ENCODE measurements at places on chromosomes 11 and 22.

GRCh38 chr11:2750101-2750681 lies 50.4 kb upstream of the KCNQ1OT1 start:
- DNase-seq, result no peak

DNA sequence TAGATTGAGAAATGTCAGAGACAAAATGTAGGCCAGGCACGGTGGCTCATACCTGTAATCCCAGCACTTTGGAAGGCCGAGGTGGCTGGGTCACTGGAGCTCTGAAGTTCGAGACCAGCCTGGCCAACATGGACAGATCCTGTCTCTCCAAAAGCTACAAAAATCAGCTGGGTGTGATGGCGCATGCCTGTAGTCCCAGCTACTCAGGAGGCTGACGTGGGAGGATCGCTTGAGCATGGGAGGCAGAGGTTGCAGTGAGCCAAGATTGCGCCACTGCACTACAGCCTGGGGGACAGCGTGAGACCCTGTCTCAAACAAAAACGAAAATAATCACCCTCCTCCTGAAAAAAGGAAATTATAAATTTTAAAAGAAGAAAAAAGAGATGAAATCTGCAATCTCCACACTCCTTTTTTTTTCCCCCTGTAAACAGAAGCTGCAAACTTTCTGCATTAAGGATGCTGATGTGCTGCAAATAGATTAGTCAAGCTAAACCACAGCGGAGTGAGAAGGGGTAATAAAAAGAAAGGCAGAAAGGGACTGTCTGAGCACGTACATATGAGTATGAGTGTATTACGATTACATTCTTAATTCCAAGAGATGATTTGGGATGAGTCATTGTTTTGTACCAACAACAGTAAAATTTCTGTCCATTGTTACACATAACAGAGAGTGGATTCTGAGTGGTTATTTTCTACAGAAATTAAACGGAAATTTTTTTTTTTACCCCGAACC lies 87.3 kb downstream of the SIK3 start:
- peak; percentile 96 for DNase-seq

DNA sequence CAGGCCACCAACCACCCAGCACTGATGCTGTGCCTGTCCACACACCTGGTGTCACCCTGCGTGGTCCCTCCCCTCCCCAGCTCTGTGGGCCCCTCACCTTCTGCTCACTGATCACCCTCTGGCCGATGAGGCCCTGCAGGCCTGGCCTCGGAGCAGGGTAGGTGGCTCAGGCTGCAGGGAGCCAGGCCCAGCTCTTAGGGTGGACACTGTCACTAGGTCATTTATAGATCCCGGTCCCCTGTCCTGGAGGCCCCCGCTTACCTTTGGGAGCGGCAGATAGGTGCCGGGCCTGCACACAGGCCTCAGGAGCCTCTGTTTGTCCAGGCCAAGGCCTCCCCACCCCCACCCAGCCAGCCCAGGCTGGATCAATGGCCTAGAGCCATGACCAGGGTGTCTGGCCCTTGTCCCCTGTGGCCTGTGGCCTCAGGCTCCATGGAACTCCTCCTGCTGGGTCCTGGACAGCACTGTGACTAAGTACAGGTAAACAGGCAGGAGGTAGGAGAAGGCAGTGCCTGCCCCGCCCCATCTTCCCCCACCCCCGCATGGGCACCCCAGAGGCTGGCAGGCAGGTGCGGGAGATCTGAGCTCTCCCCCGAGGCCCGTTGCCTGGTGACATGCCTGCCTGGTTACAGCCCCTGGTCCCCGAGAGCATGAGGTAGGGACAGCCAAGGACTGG lies at the start of gene TMPRSS6:
TSS of gene TMPRSS6 (minus strand) at position 472 of the 676 bp plus-strand sequence. CDS start 6,296 bp downstream, outside the sequence.
- DNase-seq, result no peak

DNA sequence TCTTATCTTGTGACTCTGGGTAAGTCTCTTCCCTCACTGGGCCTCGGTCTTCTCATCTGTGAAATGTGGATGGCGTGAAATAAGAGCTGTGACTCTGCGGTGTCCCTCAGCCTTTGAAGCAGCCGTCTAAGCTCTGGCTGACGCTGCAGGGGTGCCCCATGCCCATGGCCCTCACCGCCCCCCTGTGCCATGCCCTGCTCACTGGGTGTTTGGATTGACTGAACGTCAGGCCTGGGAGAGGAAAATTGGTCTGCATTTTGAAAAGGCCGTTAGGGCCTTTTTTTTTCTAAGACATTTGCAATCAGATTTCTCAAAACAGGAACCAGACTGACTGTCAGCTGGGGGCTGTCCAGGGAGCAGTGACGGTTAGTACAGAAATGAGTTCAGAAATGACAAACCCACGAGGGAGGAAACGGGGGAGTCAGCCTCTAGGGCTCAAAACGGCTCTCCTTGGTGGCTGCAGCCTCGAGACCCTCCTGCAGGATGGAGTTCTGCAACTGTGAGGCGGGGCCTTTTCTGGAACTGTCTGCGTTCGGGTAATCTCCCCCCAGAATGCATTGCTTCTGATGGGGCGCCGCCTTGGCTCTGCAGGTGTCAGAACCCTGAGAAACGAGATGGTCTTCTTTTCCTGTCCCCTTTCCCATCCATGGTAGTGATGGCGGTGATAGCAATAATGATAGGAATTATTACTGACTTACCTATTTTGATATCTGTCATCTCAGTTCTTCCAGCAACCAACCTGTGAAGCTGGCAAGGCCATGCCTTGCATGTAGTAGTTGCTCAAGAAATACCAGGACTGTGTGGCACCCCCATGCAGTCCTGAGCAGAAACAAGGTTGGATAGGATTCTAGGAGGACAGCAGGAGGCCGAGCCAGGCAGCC lies 2.0 kb downstream of the GRK2 start:
- no peak for DNase-seq

GRCh38 chr22:20748731-20749428 lies 25.0 kb upstream of the SERPIND1 start:
- DNase-seq, result no peak

DNA sequence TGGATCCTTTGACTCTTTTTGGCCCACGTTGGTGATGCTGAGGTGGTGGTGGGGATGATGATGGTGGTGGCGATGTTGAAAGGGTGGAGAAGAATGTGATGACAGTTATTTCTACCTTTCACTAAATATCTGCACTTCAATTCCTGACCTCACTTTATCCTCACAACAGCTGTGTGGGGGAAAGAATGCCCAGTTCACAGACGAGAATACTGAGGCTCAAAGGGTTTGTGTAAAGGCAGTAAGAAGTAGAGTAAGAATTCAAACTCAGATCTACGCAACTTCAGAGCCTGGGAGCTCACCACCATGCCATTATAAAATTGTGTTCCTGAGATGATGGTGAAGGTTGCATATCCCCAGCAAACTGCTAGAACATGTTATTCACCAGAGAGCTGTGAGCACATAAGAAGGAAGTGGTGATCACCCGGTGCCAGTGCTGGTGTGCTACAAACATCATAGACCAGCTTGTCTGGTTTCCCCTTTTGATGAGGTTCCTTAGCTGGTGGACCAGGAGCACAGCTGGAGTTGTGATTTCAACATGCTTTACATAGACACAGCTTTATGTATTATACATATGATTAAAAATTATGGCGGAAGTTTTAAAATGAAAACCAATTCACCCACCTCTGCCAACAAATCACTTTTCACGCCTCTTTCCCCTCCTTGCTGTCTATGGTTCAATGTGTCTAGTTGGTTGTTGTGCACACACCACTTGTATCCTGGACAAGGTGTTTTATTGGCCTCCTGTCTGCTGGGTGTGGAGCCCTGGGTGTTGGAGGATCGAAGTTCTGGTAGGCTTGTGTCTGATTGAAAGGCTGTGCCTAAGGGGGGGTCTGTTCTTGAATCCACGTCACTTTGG lies 6.2 kb downstream of the ST14 start:
- DNase-seq, result no peak

DNA sequence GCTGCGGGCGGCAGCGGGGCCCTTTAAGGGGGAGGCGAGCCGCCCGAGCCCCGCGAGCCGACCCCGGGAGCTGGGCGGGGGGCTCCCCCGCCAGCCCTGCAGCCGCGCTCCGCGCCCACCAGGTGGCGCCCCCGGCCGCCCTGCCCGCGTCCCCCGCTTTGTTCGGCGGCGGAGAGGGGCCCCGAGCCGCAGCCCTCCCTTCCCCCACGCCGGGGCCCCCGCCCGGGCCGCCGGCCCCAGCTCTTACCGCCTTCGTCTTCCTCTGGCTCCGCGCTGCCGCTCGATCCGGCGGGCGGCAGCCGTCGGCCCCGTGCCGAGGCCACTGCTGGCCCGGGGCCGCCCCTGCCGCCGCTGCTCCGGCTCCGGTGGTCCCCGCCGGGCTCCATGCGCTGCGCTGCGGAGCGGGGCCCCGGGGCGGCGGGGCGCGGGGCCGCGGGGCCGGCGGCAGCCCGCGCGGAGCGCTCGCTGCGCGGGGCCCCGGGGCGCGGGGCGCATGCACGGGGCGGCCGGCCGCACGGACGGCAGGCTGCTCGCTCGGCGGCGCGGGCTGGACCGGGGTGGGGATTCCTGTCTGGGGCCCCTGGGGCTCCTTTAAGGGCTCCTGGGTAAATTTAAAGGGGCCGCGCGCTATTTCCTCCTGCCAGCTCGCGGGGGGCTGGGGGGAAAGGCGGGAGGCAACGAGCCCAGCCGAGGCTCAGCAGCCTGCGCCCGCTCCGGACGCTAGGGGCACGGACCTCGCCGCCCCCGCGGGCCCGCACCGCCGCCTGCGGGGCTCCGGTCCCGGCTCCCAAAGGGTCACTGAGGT lies at the start of gene ZFTA:
TSS of gene ZFTA (minus strand) at position 539 of the 805 bp plus-strand sequence. CDS start at position 386, 153 bp downstream.
- DNase-seq, result no peak

DNA sequence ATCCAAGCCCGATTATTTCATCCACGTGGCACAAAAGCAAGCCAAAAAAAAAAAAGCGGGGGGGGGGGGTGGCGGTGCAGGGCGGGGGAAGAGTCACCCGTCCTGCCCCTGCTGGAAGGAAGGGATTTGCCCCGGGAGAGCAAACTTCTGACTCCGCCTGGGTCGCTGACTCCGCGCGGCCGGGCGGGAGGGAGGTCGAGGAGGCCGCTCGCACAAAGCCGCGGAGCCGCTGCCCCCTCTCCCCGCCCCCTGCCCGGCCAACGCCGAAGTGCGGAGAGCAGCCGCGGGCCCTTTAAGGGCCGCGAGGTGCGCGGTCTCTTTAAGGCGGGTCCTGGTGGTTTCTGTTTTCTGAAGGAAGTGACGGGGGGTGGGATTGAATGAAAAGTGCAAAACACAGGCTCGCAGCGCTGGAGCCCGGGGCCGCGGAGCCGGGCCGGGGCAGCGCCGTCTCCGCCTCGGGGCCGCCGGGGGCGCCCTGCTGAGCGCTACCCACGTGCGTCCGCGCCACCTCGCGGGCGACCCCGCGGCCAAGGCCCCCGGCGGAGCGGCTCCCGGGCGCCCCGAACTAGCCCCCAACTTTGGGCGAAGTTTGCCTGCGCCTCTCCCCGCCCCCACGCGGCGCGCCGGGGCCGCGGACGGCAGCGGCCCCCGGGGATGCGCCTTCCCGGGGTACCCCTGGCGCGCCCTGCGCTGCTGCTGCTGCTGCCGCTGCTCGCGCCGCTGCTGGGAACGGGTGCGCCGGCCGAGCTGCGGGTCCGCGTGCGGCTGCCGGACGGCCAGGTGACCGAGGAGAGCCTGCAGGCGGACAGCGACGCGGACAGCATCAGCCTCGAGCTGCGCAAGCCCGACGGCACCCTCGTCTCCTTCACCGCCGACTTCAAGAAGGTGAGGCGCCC lies at the start of gene OAF:
TSS of gene OAF (plus strand) at position 407 of the 896 bp plus-strand sequence. CDS start at position 655, 248 bp downstream.
- peak; percentile 71 for DNase-seq

DNA sequence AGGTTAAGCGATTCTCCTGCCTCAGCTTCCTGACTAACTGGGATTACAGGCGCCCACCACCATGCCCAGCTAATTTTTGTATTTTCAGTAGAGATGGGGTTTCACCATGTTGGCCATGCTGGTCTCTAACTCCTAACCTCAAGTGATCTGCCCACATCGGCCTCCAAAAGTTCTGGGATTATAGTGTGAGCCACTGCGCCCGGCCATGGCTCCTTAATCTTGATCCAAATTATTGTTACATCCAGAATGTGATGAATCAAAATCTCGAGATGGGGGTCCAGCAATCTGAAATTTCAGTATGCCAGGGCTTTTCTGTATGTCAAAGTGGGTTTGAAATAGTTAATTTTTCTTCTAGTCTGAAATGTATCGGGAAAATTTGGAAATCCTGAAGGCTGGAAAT lies 3.7 kb downstream of the RPL27A start:
- DNase-seq, result no peak

DNA sequence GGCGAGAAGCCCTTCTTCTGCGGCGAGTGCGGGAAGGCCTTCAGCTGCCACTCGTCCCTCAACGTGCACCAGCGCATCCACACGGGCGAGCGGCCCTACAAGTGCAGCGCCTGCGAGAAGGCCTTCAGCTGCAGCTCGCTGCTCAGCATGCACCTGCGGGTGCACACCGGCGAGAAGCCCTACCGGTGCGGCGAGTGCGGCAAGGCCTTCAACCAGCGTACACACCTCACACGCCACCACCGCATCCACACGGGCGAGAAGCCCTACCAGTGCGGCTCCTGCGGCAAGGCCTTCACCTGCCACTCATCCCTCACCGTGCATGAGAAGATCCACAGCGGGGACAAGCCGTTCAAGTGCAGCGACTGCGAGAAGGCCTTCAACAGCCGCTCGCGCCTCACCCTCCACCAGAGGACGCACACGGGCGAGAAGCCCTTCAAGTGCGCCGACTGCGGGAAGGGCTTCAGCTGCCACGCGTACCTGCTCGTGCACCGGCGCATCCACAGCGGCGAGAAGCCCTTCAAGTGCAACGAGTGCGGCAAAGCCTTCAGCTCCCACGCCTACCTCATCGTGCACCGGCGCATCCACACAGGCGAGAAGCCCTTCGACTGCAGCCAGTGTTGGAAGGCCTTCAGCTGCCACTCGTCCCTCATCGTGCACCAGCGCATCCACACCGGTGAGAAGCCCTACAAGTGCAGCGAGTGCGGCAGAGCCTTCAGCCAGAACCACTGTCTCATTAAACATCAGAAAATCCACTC lies 12.2 kb downstream of the ZNF74 start:
- DNase-seq, result no peak

- DNase-seq, result no peak
Measured at GRCh38 chr22:47813661-47814060, 1051.2 kb downstream of the TBC1D22A start.

DNA sequence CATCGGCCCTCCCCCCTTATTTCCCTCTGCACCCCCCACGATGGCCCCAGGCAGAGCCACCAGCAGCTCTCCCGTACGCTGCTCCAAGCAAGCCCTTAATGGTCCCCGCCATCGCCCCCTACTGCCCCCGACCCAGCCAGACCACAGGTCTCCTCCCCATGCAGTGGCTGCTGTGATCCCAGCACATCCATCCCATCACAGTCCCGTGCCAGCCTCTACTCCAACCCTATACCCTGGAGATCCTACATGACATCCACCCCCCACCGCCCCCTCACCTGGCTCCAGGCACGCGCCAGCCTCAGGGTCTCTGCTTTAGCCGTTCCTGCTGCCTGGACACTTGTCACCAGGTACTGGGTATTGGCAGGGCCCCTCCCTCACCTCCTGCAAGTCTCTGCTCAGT lies 85.8 kb upstream of the RTL6 start:
- DNase-seq, result no peak

DNA sequence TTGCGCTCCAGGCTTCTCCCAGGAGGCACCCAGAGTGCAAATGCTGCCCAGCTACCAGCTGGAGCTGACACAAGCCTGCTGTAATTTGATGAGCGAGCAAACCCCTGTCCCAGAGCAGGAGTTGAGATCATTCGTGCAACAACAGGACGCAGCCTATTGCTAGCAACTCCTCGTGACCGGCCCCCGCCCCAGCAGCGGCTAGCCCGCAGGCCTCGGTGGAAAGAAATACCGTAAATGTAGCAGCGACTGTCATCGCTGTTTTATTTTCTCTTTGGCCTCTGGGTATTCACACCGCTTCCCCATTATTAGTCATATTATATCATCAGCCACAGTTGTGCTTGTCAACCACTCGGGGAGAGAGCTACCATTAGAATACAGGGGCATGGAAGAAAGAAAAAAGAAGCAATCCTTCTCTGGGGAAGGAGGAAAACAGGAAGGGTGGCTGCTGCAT lies 59.2 kb upstream of the ATXN10 start:
- peak; percentile 95 for DNase-seq

- no peak for DNase-seq
Measured at GRCh38 chr22:37016134-37016910, 2.9 kb downstream of the TST start.
